Kidney (tissue), 22 donors: ENCODE measurements at places on chromosomes 13 and 19. TPM values are rescaled to one million over a fixed set of nuclear protein-coding genes. Genes with fewer than 3 reads are reported as not detected.

DNA sequence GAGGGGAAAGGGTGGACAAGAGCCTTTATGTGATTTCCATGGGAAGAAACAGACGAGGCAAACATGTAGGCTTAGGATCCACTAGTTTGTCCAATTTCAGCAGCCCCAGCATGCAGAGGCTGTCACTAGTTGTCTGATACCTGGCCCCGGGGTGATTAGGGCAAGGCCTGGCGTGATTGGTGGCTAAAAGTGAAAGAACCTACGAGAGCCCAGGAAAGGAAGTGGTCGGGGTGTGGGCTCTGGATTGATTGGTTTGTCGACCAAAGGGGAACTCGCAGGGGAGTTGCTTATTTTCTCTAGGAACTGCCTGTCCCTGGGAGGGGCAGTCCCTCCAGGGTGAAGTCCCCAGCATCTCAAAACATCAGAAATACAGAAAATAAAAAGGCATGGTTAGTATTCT is 64.2 kb upstream of the UQCRFS1 start:
- no peaks in the 10 kb centered on the region for H3K27me3 ChIP-seq
- H3K4me3 ChIP-seq, result no peak overlapping the region
- no peak overlapping the region for H3K27ac ChIP-seq
- H3K4me1 ChIP-seq, result no peaks in the 10 kb centered on the region
- peak; percentile 23 for DNase-seq

DNA sequence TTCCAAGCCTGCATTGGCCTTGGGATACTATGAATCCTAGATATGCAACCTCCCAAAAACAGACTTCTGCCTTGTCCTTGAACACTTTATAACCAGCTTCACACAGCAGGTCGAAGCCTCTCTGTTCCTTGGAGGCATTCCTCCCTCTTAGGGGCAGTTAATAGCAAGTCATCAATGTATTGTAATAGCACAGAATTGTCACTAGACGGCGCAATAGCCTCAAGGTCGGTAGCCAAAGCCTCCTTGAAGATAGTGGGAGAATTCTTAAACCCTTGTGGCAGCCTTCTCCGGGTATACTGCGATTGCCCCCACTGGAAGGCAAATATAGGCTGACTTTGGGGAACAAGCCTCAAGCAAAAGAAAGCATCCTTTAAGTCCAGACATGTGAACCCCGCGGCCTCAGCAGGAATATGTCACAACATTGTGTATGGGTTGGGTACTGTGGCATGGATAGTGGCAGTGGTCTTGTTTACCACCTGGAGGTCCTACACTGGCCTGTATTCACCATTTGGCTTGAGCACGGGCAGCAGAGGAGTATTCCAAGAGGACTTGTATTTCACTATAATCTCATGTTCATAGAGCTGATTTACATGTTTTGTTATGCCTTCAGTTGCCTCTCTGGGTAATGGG is 61.1 kb downstream of the ZNF431 start:
- no peaks in the 10 kb centered on the region for H3K4me1 ChIP-seq
- no peaks in the 10 kb centered on the region for H3K36me3 ChIP-seq
- peak; percentile 46 for DNase-seq
- no peak overlapping the region for H3K4me3 ChIP-seq

DNA sequence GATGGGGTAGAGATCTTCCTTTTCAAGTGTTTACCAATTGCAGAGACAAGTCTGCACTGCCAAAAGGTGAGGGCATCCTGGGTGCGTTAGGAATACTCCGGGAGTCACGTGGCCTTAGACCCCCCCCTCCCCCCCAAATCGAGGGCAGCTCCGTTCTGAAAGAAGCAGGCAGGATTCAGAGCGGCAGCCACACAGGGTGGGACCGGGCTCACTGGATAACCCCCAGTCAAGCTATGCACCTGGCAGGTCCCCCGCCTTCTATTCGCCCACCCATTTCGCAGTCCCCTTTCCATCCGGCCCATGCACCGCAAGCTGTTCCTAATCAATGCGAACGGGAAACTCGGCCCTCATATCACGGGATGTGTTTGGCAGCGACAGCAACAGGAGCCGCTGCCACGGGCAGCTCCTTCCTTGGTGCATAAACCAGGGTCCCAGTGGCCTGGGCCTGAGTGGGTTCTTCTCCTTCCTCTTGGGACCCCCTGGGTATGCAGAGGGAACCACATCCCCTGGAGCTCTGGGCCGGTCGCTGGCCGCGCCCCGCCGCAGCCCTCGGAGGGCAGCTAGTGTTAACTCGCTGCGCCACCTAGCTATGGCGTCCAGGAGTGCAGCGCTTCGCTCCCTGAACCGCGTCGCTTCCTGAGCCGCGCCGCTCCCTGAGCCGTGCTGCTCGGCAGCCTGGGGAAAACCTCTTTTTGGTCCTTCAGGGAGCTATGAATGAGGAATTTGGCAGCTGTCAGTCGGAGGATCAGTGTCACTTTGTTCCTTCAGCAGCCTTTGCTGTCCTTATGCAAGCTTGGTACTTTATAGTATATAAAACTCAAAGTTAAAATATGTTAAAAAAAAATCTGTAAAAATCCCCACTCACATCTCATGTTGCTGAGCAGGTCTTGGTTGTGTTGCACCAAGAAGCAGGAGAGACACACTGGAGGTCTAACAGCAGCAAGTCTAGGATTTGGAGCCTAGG is 41.4 kb downstream of the LYL1 start:
- H3K4me3 ChIP-seq, result peak overlapping the region; percentile 67
- no peak overlapping the region for H3K27ac ChIP-seq
- peaks cover 6% of the 10 kb centered on the region for H3K27me3 ChIP-seq

KL gene
- 12.5 TPM for total RNA-seq

S1PR4 gene
- total RNA-seq, result 5.1 TPM
